ENCODE measurements at places on chromosomes 12 and 14.

DNA sequence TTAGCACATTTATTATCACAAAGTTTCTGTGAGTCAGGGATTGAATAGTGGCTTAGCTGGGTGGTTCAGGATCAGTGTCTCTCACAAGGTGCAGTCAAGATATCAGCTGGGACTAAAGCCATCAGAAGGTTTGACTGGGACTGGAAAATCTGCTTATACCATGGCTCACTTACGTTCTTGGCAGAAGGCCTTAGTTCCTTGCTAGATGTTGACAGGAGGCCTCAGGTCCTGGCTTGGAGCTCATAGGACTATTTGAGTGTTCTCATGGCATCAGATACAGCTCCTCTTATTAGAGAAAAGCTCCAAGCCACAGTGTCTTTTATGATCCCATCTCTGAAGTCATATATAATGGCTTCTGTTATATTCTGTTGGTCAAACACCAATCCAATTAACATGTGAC, 127.3 kb downstream of the SLC6A15 start:
- DNase-seq, result no peak

- peak; percentile 76 for DNase-seq
Measured at GRCh38 chr12:53344824-53345485, 8.8 kb upstream of the SP7 start.

DNA sequence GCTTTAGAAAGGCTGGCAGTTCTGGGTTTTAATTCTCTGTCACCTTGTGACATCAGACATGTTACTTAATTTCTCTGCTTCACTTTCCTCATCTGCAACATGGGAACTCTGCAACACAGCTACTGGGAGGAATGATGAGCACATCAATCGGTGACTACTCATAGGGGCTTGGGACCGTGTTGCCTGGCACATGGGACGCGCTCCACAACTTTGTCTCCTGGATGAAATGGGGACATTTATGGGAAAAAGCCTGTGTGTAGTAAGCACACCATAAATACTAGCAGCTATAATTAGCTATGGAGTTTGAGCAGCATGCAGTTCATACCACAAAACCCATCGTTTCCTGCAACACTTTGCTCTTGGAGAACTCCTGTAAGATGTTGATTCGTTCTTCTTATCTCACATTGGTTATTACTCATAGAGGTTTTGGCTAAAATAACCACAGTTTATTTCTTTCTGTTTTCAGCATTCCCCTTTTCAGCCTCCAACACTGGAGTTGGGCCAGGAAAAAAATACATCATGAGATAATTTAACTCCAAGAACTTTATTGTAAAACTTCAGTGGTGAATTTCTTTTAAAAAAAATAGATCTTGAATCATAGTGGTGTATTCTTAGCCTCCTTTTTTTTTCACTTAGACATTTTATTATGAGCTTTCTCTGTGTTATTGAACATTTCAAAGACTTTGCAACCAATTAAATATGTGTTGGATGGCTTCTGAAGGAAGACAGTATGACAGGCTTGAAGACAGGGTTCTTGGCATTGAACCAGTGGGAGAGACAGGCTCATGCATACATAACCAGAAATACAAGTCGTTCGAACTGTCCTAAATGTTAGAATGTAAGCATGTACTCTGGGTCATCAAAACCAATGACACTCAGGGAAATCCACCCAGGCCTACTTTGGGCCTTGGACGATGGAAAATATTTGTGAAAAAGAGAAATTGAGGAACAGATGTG, 72.7 kb downstream of the RIN3 start:
- peak; percentile 19 for DNase-seq

DNA sequence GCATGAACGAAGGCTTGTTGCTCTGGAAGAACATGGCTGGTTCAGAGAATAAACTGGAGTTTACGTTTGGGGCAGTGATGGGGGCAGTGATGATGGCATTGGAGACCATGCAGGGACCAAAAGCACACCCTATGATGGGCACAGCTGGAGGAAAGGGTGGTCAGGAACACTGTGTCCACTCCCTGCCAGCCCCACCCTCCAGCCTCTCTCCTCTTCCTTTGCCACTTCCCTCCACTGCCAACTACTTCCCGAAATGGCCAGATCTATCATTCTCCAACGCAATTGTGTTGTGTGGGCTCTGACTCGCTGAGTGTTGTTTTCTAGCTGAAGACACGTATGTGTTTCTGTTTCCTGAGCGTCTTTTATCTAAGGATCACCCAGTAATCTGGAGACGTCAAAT, 39.3 kb upstream of the GSG1 start:
- DNase-seq, result no peak

GRCh38 chr14:37329189-37330001, 131.7 kb downstream of the MIPOL1 start:
- DNase-seq, result no peak

GRCh38 chr12:26813812-26814211, 19.2 kb downstream of the ITPR2 start:
- no peak for DNase-seq

DNA sequence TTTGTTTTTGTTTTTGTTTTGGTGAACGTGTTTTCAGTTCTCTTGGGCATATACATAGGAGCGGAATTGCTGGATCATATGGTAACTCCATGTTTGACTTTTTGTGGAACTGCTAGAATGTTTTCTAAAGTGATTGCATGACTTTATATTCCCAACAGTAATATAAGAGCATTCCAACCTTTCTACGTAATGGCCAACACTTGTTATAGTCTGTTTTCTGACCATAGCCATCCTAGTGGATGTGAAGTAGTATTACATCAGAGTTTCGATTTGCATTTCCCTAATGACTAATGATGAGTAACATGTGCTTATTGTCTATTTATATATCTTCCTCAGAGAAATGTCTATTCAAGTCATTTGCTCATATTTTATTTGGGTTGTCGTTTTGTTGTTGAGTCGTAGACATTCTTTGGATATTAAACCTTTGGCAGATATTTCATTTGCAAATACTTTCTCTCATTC, 268.7 kb downstream of the AEBP2 start:
- no peak for DNase-seq

DNA sequence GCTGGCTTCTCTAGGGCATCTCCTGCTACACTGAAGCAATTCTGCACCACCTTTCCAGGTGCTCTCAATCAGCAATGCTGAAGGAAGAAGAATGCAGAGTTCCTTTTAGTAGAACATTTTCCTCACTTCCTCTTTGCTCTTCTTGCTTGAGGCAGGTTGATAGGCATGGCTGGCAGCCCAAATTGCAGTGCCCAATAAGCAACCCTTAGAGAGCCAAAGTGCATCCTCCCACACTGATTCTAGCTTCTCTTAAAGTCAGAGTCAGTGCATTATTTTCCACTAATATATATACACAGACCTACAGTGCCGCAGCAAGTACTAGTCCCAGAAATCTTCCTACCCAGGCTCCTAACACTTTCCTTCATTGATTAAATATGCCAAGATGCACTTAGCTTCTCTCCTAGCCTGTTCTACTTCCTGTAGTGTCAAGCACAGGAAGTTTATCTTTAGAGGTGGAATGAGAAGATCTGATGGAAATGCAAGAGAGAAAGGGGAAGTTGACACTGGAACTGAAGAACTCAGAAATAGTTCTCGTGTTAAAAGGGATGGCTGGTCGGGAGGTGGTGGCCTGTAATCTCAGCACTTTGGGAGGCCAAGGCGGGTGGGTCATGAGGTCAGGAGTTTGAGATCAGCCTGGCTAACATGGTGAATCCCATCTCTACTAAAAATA, 132.7 kb downstream of the SSPN start:
- DNase-seq, result no peak

- no peak for DNase-seq
Measured at GRCh38 chr12:56387152-56387736, 24.6 kb upstream of the APOF start.

DNA sequence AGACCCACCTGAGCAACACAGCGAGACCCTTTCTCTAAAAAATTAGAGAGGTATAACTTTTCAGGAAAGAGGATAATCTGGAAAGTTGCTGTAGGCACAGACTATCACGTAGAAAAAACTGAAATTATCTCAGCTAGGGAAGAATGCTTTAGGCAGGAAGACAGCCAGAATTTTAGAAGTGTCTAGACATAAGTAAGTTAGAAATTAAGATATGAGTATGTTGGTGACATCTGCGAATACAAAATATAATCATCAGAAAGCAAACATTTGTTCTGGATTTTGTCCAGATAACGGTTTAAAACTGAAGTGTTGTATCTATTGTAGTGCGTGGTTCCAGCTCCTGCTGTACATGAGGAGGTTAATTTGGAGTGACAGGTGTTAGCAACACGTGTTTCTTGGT, 123.2 kb downstream of the FBXL14 start:
- no peak for DNase-seq

GRCh38 chr14:65472189-65472588, 59.7 kb downstream of the FUT8 start:
- DNase-seq, result no peak

DNA sequence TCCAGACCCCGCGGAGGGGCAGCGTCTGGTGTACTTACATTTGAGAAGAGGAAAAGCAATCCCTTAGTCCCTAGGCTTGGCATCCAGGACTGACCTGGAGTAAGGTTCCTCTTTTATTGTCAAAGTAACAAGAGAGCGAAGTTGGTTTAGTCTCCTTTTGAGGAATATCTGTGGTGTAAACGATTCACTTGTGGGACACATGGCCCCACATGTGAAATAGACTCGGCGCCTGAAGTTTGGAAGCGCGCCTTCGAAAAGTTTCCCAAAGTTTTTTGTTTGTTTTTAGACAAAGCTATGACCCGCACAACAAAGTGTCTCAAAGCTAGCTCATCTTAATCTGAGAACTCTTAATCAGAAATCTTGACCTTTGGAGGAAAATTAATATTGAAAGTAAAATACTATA, 744 bp downstream of the STYX start:
- DNase-seq, result no peak

DNA sequence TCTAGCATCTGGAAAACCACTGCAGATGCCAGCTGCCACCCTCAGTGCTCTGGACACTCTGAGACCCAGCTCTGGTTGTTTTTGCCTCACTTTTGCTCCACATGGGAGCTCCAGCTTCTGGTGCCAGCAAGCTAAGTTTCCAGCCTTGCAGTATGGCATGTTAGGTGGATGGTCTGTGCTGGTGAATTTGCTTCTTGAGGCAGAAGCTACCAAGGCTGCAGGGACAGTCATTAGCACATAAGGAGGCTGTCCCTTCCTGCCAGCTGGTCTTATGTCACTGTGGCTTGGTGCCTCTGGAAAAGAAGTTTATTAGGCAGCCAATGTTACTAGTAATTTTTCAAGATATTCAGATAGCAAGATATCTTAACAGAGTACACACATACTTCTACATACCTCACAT, 64.2 kb upstream of the CSRP2 start:
- DNase-seq, result no peak

DNA sequence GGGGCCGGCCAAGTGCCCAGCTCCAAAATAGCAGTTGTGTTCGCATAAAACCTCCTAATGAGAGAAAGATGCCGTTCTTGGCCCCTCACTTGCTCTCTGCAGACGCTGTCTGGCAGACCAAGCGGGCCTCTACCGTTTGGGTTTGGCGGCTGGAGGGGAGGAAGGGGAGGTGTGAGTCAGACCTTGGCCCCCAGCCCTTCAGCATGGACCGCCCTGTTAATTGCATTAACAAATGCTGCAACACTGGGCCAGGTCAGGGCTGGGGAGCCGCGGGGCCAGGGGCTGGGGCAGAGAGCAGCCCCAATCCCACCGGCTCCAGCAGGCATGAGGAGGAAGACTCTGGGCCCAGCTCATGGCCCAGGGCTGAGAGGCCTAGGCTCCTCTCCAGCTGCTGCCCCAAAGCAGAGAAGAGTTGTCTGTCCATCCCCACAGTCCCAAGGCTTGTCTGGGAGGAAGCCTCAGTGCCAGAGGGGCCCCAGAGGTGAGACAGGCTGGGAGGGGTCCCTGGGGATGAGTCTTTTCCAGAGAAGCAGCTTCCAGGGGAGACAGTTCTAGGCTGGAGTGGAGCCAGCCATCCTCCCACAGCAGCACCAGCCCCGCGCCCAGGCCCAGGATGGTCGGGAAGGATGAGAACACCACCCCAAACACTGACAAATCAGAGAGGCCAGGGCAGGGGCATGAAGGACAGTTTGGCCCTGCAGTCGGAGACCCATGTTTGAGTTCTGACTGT, 16.9 kb downstream of the LTBP2 start:
- DNase-seq, result no peak

DNA sequence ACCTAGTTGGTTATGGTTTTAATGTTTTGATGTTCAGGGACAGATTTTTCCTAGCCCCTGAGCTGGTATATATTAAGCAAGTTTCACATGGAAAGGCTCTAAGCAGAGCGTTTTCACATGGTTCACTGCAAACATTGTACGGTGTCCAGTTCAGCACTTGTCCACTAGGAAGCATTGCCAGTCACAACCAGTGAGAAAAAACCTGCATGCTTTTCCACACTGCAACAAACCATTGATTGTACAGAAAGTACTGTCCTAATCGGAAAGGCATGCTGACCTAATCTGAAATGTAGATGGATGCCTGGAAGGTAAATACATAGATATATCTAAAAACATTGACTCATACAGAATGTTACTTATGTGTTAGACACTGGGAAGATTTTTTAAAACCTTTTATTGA, 25.0 kb upstream of the NPAS3 start:
- DNase-seq, result no peak

GRCh38 chr12:24177889-24178288, 228.4 kb upstream of the SOX5 start:
- no peak for DNase-seq

Measured in activated naive CD4-positive, alpha-beta T cell treated with Interleukin-2 at 50 U/mL for 16 hours (primary cell).